Activated T-cell treated with anti-CD3 and anti-CD28 coated beads, Interleukin-2, amount 50 U/mL, for 72 hours (primary cell): ENCODE measurements at places on chromosomes 3 and 15. TPM values are rescaled to one million over a fixed set of nuclear protein-coding genes. Genes with fewer than 3 reads are reported as not detected.

DNA sequence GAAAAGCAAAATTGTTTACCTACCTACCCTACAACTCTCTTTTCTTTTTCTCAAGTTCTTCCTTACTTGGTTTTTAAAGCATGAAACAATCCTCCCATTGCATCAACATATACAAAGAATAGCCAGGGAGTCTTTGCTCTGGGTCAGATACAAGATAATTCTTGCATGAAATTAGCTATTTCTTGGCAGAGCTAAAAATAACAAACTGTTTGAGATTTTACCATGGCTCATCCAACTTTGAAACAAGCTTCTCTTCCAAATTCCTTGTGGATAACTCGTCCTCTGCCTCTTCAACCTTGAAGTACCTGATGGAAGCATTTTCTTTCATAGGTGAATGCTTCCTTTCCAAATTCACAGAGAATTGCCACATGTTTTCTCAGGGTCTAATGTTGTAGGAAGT, 9.2 kb upstream of the CBLB start:
- no peak for DNase-seq

GRCh38 chr3:22106213-22106896, 355.3 kb upstream of the ZNF385D start:
- no peak for DNase-seq

DNA sequence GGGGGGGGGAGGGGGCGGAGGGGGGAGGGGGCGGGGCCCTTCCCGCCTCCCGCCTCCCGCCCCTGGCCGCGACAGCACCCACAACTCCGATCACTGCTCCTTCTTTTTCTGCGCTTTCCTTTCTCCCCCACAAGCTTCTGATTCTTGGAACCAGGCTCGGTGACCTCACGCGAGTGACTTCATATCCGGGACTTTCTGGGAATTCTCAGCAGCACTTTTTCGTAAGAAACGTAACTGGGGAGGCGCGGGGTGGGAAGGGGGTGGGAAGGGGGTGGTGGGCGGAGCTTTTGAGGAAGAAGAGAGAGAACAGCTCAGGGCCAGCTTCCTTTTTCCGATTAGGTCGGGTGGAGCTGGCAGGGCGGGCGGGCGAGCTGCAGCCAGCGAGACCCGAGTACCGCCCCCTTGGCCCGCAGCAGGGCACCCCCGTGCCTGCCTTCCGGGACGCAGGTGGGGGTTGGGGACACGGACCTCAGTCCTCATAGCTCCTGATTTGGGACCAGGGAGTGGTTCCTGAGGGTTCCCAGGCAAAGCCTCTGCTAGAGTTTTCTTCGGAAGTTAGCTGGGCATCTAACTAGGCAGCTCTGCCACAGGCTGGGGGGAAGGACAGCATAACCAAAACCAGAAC, 14.6 kb downstream of the XIRP1 start:
- peak; percentile 78 for DNase-seq

GRCh38 chr3:11996480-11996879, 7.7 kb upstream of the SYN2 start:
- DNase-seq, result no peak

- DNase-seq, result no peak
These were observed 23.6 kb downstream of the MLH1 start for GRCh38 chr3:37016903-37017302.

DNA sequence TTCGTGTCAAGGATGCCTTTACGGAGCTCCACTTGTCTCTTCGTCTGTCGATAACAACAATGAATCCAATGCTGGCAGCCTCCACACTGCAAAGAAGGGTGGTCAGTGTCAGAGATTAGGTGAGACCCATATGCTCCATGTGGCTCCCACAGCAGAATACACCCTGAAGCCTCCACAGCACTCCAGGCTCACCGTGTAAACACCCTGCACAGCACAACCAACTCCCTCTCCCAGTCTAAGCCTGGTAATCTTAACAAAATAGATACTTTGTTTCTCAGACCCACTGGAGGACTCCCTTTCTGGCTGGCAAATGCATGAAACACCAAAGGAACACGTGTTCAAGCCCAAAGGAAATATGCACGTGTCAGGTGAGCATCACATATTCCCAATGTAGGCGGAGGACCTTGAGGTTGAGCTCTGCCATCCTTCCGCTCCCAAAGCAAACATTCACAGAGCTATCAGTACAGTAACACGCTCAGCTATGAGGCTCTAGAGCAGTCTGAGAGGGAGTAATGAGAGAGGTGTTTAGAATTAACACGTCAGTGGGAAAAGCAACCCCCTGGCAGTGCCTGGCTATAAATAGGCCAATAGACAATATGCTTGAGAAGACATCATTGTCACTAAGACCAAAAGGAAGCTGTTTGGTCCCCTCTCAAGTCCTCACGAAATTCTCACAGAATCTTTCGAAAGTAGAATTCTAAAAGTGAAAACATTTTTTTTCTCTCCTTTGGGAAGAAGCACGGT, 86.7 kb downstream of the MCF2L2 start:
- no peak for DNase-seq

- peak; percentile 26 for DNase-seq
These were observed 117.8 kb downstream of the OXNAD1 start for GRCh38 chr3:16382845-16383244.

The EPHB3 gene
- 0.50 TPM for total RNA-seq

The B3GALNT1 gene
- 1.9 TPM for total RNA-seq

The FETUB gene
- not detected for total RNA-seq

The ATP13A5 gene
- total RNA-seq, result not detected

The SLC51B gene
- not detected for total RNA-seq

The SLC22A14 gene
- total RNA-seq, result 0.21 TPM

The FHIT gene
- 54.9 TPM for total RNA-seq
